Right lobe of liver (tissue), 6 donors: ENCODE measurements at places on chromosomes 7 and 10.

- DNase-seq = no peak
Measured at GRCh38 chr7:37349979-37350590, 98.6 kb downstream of the ELMO1 start.

GRCh38 chr7:3544202-3544601 lies 243.2 kb downstream of the SDK1 start:
- no peak for DNase-seq

DNA sequence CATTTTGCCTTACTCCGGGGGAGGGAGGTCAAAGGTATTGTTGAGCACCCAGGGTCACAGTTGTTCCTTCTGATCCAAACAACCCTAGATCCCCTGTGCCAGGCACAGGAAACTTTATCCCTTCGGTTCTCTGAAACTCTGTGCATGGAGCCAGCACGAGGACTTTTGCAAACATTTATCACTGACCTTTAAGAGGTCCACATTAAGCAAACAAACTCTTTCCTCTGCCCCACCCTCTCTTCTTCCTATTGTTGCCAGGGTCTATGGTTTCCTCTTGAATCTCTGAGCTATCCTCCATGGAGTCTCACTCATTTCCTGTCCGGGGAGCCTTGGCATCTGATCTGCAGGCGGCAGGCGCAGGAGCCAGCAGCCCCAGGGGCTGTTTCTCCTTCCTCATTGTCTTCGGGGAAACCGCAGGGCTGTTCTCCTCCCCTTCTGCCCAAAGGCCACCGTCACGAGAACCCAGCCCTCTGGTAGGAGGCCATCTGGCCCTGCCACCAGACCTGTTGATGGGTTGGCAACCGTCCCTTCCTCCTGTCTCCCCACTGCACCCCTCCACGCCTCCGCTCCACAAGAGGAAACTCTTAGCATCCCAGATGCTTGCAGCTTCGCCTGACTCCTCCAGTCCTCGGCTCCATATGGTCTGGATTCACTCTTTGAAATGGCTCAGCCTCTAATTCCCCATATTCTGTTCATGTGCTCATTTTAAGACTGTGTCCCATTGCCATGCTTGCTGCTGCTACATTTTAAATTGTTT lies 327.3 kb upstream of the NRP1 start:
- DNase-seq = peak; percentile 65

DNA sequence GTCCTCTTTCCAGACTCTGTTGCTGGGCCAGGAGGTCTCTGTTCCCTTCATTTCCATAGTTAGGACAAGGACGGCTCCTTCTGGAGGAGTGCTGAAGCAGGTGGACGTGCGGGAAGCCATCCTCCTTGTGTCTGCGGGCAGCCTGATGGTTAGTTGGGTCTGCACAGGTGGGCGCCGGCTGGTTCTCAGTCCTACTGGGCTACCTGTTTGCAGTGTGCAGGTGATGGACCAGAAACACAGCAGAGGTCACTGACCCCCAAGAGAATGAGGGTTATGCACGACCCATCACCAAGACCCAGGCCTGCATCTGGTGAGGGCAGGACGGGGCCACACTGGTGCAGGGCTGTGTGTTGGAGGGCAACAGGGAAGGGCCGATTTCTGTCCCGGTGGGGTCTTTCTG lies 7.8 kb downstream of the RARRES2 start:
- DNase-seq = no peak

DNA sequence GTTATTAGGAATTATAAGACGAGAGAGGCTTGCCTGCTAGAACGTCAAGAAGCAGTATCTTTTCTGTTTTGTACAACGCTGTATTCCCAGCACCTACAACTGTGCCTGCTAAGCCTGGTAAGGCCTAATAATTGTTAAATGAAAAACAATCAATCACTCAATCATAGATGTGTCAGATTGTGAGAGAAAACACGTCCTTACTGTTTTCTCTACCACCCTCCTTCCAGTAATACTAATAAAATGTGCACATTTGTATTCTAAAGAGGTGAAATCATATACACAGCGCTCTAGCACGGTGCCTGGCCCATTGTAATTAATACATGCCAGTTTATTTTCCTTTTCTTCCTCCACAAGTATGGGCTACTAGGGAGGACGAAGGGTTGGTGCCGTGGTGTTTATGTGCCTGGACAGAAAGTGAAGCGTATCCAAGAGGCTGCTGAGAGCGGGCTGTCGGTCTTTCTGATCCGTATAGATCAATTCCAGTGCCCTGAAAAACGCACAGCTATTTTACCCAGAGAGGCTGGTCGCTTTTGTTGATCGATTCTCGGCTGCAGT lies 1.5 kb upstream of the AUTS2 start:
- DNase-seq = no peak
